CD4-positive, alpha-beta T cell treated with Interleukin-2 at 100 ng/mL for 4 hours (primary cell): ENCODE measurements at places on chromosomes 16 and 17.

GRCh38 chr16:87052506-87052905 lies 264.7 kb downstream of the C16orf95 start:
- no peak for DNase-seq

DNA sequence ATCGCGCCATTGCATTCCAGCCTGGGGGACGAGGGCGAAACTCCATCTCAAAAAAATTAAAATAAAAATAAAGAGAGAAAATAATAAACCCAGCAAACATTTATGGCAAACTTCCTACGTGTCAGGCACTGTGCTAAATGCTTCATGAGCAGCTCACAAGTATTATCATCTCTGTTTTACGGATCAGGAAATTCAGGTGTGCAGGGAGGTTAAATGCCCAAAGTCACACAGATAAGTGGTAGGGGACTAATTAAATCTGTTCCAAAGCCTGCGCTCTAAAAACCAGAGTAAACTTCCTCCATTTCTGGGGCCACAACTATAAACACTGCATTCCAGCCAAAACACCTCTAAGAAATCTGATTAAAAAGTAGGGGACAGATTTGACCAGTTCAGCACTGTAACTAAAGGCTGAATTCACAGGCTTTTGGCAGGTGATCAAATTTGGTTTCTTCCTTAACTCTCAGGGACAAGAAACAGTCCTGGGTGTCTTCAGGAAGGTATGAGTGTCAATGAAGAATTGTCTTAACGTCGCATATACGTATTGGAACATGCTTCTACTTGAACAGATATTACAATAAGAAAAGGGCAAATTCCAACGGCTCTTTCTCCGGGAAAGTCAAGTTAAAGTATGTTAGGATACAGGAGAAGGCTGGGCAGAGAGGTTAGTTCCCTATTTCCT lies 996 bp downstream of the STRADA start:
- no peak for DNase-seq

- DNase-seq: peak; percentile 47
Measured at GRCh38 chr16:57795431-57795878, 6.8 kb downstream of the KIFC3 start.

- DNase-seq: no peak
Measured at GRCh38 chr17:5522476-5522875, 36.1 kb downstream of the MIS12 start.

DNA sequence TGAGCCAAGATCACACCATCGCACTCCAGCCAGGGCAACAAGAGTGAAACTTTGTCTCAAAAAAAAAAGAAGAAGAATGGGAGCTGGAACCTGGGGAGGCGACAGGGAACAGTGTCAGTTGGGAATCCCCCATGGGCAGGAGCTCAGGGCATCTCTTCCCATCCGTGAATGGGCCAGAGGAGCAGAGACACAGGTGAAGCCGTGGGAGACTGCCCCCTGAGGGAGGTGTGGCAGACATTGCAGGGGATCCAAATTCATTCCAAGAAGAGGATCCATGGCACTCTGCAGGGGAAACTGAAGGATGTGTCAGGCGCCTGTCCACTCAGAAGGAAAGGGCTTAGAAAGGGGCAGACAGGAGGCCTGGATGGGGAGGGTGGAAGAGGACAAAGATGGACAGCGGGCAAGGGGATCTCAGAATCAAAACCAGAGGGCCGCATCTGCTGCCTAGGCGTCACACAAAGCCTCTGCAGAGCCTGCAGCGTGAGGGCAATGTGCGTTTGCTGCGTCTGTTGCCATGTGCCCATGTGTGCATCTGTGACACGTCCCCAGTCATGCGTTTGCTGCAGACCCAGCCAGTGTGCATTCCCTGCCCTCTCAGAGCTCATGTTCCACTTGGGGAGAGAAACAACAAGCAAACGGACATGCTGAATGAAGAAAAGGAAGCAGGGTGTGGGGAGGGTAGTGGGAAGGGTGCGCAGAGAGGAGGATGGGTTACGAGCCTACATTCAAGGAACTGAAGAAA lies 30.6 kb upstream of the TNRC6C start:
- DNase-seq: no peak

GRCh38 chr17:74856112-74856511 lies 3.6 kb downstream of the GRIN2C start:
- DNase-seq: no peak

GRCh38 chr16:35185366-35186044 lies 1726.1 kb downstream of the TP53TG3F start:
- DNase-seq: no peak
